ENCODE measurements at places on chromosomes 4 and X.
A peak's percentile ranks its signal among the peaks of the same experiment; 100 is the strongest.

DNA sequence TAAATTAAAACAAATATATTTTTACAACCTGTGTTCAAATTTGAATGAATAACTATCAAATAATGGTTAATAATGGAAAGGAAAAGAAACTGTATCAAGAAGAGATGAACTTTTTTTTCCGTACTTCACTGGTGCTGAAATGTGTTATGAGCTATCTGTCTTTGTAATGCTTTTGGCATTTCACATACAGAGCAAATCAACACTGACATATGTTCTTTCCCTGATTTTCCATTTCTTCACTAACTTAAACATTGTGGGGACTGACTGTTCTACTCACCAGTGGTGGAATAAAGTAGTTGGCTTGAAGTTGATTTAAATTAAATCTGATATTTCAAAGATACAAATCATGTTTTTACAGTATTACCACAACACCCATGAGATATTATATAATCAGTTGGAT lies 304.0 kb upstream of the BMP3 start:
- H3K27me3 ChIP-seq: no peaks in the 10 kb centered on the region
- H3K36me3 ChIP-seq: no peaks in the 10 kb centered on the region
- no peak overlapping the region for H3K27ac ChIP-seq
- no peak overlapping the region for H3K4me3 ChIP-seq
- no peaks in the 10 kb centered on the region for H3K4me1 ChIP-seq

GRCh38 chr4:9919047-9919446 lies 102.2 kb downstream of the SLC2A9 start:
- no peaks in the 10 kb centered on the region for H3K27me3 ChIP-seq
- H3K27ac ChIP-seq: no peak overlapping the region
- no peak for DNase-seq
- H3K4me1 ChIP-seq: no peaks in the 10 kb centered on the region
- H3K4me3 ChIP-seq: no peak overlapping the region

- no peak for DNase-seq
- no peaks in the 10 kb centered on the region for H3K36me3 ChIP-seq
- H3K4me3 ChIP-seq: no peak overlapping the region
- no peak overlapping the region for H3K27ac ChIP-seq
- H3K27me3 ChIP-seq: peaks cover 16% of the 10 kb centered on the region
- H3K4me1 ChIP-seq: no peaks in the 10 kb centered on the region
These were observed 55.5 kb downstream of the ADRA2C start for GRCh38 chr4:3821580-3822229.

GRCh38 chrX:17005712-17006368 lies 59.4 kb downstream of the REPS2 start:
- H3K4me1 ChIP-seq: peaks cover 1% of the 10 kb centered on the region
- H3K36me3 ChIP-seq: no peaks in the 10 kb centered on the region
- no peak overlapping the region for H3K27ac ChIP-seq
- H3K4me3 ChIP-seq: peak overlapping the region; percentile 51

DNA sequence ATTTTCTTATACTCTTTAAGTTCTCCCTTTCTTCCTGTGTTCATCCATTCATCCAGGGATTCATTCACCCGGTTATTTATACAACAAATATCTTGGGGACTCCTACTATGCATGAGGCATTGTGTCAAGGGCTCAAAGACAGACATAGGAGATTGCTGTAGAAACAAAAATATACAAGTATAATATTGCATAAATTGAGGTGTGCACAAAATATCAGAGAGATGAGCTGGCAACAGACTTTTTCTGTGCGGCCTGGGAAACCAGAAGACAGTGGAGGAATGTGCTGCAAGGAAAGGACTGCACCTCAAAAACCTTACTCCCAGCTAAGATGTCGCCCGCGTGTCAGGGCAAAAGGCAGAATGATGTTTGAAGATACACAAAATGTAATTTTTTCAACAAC lies 9.6 kb downstream of the OTOP1 start:
- no peaks in the 10 kb centered on the region for H3K36me3 ChIP-seq
- DNase-seq: no peak
- H3K4me1 ChIP-seq: no peaks in the 10 kb centered on the region
- H3K27ac ChIP-seq: no peak overlapping the region
- no peak overlapping the region for H3K4me3 ChIP-seq

- no peaks in the 10 kb centered on the region for H3K36me3 ChIP-seq
- H3K27me3 ChIP-seq: no peaks in the 10 kb centered on the region
- DNase-seq: peak; percentile 32
- peak overlapping the region; percentile 90 for H3K27ac ChIP-seq
- peaks cover 51% of the 10 kb centered on the region for H3K4me1 ChIP-seq
These were observed 471 bp upstream of the PLAC8 start for GRCh38 chr4:83115000-83115399.

DNA sequence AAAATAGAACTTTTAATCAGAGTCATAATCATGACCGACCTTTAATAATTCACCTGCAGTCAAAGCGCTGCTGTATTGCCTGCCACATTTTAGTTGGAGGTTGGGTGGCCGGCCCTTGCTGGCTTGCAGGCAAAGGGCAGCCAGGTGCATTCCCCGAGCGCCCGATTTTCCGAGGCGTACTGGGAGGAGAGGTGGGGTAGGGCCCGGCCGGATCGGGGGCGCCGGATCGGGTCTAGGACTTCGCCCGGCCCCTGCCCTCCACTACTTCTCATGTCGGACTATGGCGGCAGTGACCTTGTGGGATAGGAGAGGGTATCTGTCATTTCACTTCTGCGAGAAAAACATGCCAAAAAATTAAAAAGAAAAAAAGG lies 2.5 kb upstream of the RS1 start:
- H3K4me3 ChIP-seq: peak overlapping the region; percentile 44
- DNase-seq: no peak
- H3K36me3 ChIP-seq: no peaks in the 10 kb centered on the region

GRCh38 chr4:24287096-24287495 lies 297.3 kb downstream of the DHX15 start:
- DNase-seq: no peak
- no peak overlapping the region for H3K27ac ChIP-seq
- no peaks in the 10 kb centered on the region for H3K36me3 ChIP-seq
- no peaks in the 10 kb centered on the region for H3K27me3 ChIP-seq
- H3K4me3 ChIP-seq: no peak overlapping the region

GRCh38 chr4:126757219-126757618 lies 875.5 kb upstream of the INTU start:
- H3K27me3 ChIP-seq: no peaks in the 10 kb centered on the region
- DNase-seq: no peak
- H3K4me1 ChIP-seq: no peaks in the 10 kb centered on the region
- H3K4me3 ChIP-seq: no peak overlapping the region

GRCh38 chr4:6956434-6957147 lies 47.0 kb downstream of the TBC1D14 start:
- no peak overlapping the region for H3K27ac ChIP-seq
- no peaks in the 10 kb centered on the region for H3K4me1 ChIP-seq
- H3K36me3 ChIP-seq: peaks cover 3% of the 10 kb centered on the region
- no peak for DNase-seq
- no peak overlapping the region for H3K4me3 ChIP-seq

- no peak overlapping the region for H3K27ac ChIP-seq
- no peaks in the 10 kb centered on the region for H3K36me3 ChIP-seq
These were observed 3.8 kb downstream of the TADA2B start for GRCh38 chr4:7046971-7047370.

- H3K4me1 ChIP-seq: peaks cover 28% of the 10 kb centered on the region
- H3K27me3 ChIP-seq: no peaks in the 10 kb centered on the region
- peaks cover 8% of the 10 kb centered on the region for H3K36me3 ChIP-seq
- DNase-seq: peak; percentile 96
- H3K4me3 ChIP-seq: peak overlapping the region; percentile 99
These were observed 556 bp upstream of the SMARCA5 start for GRCh38 chr4:143512978-143513313.

DNA sequence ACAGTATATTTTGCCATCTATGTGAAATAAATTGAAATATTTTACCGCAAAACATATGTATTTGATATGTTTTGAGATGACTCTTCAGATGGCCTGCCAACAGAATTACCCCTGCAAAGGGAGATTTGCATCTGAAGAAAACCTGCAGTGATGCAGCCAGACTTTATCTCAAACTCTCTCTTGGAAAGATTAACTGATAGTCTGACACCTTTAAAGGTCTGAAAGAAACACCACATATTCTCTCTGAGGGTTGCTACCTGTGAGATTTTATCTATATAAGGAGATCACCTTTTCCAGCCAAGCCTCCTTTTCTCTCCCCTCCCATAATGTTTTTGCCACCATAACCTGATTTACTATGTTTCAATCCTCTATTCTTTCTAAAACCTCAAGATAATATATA lies 1106.3 kb upstream of the IGFBP7 start:
- H3K4me3 ChIP-seq: no peak overlapping the region
- no peaks in the 10 kb centered on the region for H3K36me3 ChIP-seq
- no peak overlapping the region for H3K27ac ChIP-seq
- H3K4me1 ChIP-seq: no peaks in the 10 kb centered on the region

DNA sequence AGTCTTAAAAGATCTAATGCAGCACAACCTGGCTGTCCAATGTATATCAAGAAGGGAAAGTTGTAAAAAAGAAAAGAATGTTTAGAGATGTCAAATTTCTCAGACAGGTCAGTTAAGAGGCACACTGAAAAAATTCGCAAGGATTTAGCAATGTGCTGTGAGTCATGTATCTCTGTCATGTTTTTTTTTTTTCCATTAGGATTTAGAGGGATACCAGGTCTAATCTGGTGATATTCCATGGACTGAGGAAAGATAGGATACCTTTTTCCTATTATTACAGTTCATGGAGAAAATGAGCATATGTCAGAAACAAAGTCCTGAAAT lies 815.4 kb upstream of the PCDH10 start:
- no peak overlapping the region for H3K27ac ChIP-seq
- DNase-seq: no peak
- no peak overlapping the region for H3K4me3 ChIP-seq
- no peaks in the 10 kb centered on the region for H3K27me3 ChIP-seq
- H3K36me3 ChIP-seq: no peaks in the 10 kb centered on the region

DNA sequence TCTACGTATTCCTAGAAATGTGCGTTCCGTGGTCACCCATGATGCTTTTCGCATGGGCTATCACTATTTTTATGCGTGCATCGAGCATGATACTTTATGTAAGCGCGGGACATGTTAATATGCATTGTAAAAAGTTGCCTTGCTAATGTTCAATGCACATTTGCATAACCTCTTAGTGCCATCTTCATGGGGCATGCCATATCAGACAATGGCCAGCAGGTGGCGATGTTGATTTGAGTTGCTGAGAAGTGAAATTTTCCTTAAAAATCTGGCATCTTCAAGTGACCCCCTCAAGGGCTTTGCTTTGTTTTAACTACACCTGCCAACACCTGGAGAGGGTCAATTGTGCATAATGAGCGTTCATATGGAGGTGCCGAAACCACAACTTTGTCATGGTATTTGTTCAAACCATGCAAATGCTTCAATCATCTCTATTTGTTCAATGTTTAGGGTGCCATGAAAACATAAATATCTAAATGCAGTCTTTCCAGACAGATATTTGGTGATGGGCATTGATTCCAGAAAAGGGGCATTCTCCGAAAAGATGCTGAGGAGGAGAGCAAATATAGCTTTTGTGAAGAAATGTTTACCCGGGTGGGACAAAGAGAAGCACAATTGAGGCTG lies 833.9 kb upstream of the PRKX start:
- no peaks in the 10 kb centered on the region for H3K27me3 ChIP-seq
- DNase-seq: peak; percentile 68
- H3K36me3 ChIP-seq: no peaks in the 10 kb centered on the region
- H3K4me1 ChIP-seq: no peaks in the 10 kb centered on the region
- H3K4me3 ChIP-seq: no peak overlapping the region
- no peak overlapping the region for H3K27ac ChIP-seq

GRCh38 chr4:115671581-115671980 lies 558.2 kb upstream of the NDST4 start:
- H3K27me3 ChIP-seq: no peaks in the 10 kb centered on the region
- DNase-seq: no peak
- H3K36me3 ChIP-seq: no peaks in the 10 kb centered on the region
- no peak overlapping the region for H3K27ac ChIP-seq
- no peaks in the 10 kb centered on the region for H3K4me1 ChIP-seq

DNA sequence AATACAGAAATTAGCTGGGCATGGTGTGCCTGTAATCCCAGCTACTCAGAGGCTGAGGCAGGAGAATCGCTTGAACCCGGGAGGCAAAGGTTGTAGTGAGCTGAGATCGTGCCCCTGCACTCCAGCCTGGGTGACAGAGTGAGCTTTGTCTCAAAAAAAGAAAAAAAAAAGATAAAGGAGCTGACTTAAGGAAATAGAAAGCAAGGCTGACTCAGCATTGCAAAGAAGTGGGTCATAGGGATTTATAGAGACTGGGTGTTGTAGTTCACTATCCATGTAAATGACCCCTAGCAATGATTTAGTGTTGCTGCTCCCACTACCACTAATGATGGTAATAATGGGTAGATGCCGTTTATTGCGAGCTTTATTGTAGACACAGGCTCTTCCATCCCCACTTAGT lies 47.6 kb downstream of the ADD1 start:
- H3K4me1 ChIP-seq: no peaks in the 10 kb centered on the region
- H3K27ac ChIP-seq: no peak overlapping the region
- no peak for DNase-seq
- no peaks in the 10 kb centered on the region for H3K27me3 ChIP-seq
- peaks cover 8% of the 10 kb centered on the region for H3K36me3 ChIP-seq

DNA sequence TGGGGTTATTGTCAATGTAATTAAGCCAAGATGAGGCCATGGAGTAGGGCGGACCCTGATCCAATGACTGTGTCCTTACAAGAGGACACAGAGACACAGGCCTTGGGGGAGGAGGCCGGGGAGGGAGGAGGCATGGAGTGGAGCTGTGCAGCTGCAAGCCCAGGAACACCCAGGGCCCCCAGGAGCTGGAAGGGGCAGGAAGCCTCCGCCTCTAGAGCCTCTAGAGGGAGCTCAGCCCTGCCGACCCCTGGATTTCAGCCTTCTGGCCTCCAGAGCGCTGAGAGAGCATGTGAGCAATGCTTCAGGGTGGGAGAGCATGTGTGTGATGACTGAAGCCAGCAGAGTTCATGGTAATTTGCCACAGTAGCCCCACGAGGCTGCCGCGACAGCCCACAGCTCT lies 234.6 kb downstream of the AFAP1 start:
- H3K27ac ChIP-seq: no peak overlapping the region
- no peaks in the 10 kb centered on the region for H3K36me3 ChIP-seq
- DNase-seq: no peak
- no peak overlapping the region for H3K4me3 ChIP-seq
